ENCODE measurements at places on chromosomes 12 and 14.

GRCh38 chr14:79742142-79742541 is 469.2 kb downstream of the DIO2 start:
- no peak for DNase-seq

- DNase-seq: no peak
Observed at GRCh38 chr12:13945641-13946040, 35.8 kb downstream of the GRIN2B start.

DNA sequence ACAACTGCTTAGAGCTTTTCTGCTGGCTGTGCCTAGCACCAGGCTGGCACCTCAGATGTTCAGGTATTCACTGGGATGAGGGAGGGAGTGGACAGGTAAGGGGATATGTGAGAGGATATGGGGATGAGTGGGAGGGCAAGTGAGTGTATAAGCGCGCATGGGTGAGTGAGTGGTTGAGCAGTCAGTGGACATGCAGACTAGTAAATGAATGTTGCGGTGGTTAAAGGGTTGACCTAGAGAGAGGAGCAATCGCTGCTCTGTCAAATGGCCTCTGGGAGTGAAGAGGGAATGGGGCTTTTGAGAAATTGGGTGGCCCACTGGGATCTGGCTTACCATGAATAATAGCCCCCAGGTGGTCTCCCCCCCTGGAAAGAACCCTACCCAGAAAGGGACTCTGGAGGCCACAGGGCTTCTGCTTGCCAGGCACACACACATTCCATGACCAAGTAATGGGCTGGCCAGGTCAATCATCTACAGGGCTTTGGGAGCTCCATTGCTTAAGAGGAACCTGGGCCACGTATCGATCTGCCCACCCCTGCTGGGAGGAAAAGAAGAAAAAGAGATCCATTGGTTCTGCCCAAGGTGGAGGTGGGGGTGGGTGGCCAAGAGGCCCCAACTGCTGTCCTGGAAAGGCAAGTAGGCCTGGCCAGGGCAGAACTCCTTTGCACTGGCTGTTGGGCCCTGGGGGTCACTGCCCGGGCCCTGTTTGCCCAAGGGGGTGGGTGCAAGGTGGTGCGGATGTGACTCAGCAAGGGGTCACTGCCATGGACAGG is 30.8 kb upstream of the ZFP36L1 start:
- no peak for DNase-seq

DNA sequence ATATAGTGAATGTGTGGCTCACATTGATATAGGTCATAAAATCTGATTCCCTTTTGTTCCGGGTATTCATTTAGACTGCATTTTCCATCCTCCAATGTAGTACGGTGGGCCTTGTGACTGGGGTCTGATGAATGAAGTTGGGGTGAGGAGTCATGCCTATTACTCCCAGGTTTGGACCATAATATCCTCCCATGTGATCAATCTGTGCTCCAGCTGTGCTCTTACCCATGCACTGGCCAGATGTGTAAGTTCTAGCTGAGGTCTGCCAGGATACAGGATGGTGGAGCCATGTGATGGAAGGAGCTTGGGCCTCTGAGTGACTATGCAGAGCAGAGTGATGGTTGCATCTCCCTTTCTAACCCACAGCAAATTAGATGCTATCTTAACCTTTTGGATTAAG is 1034.0 kb upstream of the TMEM132C start:
- DNase-seq: no peak

- no peak for DNase-seq
Observed at GRCh38 chr12:4034921-4035320, 161.7 kb upstream of the PARP11 start.

- DNase-seq: no peak
Observed at GRCh38 chr12:52018433-52019112, 11.8 kb downstream of the TAMALIN start.
